Frontal cortex (tissue), 4 donors: ENCODE measurements at places on chromosomes 5 and 9.

DNA sequence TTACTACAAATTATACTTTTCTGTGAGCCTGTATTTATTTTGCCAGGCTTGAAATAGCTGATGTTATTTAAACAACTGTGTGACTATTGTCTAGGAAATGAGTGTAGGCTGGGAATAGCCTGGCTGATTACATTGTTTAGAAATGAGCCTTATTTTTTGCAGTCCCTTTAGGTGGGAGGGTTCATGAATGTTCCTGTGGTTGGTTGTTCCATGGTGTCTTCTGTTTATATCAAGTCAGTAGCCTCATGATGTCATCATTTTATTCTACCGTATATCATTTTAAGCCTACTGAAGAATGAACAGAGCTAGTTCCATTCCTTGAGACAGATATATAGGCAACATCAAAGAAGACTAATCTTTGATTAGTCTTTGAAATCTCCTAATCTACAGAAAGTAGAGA, 53.1 kb downstream of the MAP1B start:
- no peak for DNase-seq

DNA sequence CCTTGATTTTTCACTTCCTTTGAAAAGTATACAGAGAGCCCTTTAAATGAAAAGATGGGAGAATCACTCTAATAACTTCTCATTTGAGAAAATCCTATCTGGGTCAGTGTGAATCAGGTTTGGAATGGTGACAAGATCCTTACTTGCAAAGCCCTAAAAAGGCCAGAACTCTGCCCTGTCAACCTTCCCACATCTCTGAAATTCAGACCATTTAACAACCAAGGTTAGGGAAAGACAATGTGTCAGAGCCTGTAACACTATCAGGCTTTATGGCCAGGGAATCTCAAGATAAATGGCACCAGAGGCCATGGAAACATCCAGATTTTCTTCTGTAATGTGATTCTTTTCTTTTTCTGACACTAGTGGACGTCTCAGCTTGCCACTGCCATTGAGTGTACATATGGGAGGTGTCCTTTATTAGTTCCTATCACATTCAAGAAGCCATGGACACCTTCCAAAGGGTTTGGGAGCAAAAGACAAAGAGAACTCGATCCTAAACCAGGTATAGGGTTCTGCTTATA, 165.7 kb upstream of the GPR151 start:
- DNase-seq, result no peak

DNA sequence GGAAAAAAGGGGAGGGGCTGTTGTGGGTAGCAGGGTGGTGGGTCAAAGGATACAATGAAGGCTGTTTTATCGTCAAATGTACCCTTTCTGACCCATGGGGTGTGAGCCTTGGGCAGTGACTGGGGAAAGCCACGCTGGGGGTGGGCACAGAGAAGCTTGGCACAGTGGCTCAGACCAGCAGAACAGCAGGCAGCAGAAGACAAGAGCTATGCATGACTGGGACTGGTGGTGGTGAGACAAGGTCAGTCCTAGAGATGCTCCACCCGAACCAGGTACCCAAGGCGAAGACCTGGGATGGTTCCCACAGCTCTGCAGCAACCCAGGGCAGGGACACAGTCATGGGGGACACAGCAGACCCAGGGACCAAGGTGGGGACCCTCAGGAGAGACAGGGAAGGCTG, 38.3 kb downstream of the BICD2 start:
- DNase-seq, result no peak

- DNase-seq, result no peak
Observed at GRCh38 chr5:21809611-21810010, 1043.5 kb downstream of the CDH12 start.

DNA sequence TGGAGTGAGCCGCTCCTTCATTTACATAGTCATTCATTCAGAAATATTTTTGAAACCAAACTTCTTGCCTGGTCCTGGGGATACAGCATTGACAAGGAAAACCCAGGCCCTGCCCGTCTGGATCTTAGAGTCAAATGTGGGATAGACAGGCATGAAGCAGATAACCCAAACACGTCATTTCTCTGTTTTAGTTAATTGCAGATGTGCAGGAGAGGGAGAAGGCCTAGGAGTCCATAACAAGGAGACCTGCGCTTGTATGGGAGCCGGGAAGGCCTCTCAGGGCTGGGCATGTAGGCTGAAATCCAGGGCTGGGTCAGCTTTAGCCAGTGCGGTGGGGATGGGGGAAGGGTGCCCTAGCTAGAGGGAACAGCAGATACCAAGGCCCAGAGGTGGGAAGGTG, 43.3 kb downstream of the PRRX2 start:
- DNase-seq, result no peak
